Activated CD4-positive, alpha-beta T cell treated with anti-CD3 and anti-CD28 coated beads for 4 hours (primary cell): ENCODE measurements at places on chromosomes 3 and 15.

DNA sequence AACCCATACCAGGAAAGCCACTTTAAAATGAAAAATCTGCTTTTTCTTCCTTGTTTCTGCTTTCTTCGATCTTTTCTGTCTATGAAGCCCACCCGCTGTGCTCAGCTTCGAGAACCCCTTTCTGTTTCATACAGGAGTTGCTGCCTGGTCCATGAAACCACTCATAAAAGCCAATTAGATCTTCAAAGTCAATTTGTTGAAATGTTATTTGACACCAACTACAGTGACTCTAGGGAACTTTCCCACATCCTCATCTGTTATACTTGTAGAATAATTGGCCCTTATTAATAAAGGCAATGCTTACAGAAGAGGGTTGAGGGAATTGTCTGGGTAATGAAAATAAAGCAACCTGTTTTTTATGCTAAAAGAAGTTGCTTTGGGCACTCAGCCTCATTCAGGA is 523.6 kb downstream of the OCA2 start:
- DNase-seq, result no peak

DNA sequence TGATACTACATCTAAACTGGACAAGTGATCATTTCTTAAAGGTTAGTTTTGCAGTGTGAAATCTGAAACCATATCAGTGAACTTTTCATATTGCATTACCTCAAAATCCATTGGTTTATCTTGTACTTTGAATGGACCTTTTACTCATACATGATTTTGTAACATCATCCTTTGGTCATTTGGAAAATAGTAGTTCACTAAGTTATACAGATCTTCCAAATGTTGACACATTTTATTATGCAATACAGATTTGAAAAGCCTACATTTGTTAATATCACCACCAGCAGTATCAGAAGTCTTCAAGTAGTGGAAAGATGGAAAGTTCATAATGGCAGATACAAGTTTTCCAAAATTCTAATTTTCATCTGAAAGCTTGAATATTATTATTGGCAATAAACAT is 64.0 kb upstream of the CDV3 start:
- no peak for DNase-seq

- DNase-seq, result no peak
Measured at GRCh38 chr3:100401674-100402041, 319 bp downstream of the LNP1 start.

GRCh38 chr15:73596174-73596573 is 37.0 kb downstream of the NPTN start:
- DNase-seq, result no peak

DNA sequence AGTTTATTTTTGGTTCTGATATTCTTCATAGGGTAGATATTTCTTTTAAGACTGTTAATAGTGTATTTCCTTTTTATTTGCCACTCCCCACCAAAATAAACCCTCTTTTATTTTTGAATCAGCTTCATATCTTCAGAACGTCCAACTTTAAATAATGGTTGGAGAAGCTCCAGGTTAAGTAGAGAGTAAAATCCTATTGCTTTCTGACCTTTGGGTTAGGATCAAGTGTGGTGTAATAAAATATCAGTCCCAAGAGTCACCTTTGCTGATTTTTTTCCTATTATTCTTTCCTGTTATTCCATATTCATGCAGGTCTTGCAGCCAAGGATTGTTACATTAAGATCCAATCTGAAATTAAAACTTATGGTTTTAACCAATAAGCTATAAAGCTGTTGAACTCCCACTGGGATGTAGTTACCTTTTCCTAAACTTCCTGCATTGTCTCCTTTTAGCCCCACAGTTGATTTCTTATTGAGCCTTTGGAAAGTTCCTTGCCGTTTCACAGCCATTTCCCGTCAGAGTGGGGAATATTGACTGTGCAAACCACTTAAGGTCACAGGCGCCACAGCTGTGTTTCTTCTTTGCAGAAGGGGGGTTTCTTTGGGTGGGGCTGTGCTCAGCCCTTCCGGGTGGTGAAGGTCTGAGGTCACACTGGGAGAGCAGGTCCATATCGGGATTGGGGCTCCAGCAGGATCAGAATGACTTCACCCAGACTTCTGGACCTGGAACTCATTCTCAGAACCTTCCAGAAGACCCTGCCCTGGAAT is 287.3 kb upstream of the CTDSPL start:
- DNase-seq, result no peak

DNA sequence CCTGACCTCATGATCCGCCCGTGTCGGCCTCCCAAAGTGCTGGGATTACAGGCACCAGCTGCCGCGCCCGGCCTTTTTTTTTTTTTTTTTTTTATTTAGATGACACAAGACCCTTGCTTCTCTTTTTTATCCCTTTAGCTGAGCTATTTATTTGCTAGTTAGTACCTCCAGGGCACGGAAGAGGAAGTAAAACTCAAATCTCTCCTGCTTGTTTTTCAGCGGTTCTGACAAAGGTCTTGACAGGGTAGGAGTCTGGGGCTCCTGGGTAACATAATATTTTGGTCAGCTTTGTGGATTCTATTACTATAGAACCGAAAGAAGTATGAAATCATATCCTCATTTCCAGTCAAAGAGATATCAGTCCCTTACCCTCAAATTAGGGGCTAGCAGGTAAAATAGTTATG is 44.0 kb upstream of the ETV5 start:
- no peak for DNase-seq

DNA sequence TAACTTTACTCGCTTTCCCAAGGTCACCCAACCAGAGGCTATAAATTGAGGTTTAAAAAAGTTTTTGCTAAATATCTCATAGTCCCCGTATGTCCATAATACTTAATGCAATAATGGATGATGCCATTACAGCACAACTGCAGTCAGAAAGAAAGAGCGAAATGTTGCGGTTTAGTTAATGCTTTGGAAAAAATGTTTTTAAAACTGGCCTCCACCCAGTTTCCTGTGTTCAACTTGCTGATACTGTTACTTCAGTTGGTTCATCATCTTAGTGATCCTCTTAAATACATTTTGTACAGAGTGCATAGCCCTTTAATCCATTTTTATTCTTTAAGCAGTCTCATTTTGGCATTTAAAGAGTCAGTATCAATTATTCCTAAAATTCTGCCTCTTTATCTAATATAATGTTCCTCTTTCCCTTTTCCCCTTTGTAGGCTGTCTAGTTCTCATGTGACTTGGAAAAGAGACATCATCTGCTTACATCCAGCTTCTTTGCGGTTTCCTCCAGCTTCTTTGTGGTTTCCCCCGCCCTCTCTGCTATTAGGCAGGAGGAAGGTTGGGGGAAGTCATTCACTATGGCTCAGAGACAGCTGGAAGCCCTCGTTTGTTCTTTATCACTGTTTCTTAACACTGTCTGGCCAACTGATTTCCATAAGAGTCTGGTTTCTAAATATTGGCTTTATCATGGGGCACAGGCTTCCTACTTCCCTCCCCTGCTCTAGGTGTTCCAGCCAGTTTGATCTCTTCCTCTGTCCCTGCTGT is 154.3 kb downstream of the GOLIM4 start:
- no peak for DNase-seq

- DNase-seq, result no peak
Measured at GRCh38 chr15:66231394-66232266, 21.9 kb downstream of the MEGF11 start.

DNA sequence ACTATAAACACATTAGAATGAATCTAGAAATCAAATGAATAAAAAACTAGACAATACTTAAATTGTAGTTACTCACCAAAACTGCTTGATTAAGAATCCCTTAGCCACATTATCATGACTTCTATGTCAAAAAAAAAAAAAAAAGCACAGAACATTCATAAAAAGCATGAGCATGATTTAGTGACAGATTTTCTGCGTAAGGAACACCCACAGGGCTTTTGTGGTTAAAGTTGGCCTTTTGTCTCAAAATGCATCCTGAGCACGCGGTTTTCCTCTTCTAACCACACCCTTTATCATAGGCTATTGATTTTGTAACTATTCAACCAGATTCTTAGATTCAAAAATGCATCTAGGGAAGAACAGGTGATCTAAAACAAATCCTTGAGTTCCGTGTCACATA is 334.0 kb upstream of the NR2F2 start:
- DNase-seq, result no peak

GRCh38 chr3:185813205-185813604 is 11.6 kb downstream of the IGF2BP2 start:
- no peak for DNase-seq

- no peak for DNase-seq
Measured at GRCh38 chr3:176697284-176697889, 499.9 kb downstream of the TBL1XR1 start.

- no peak for DNase-seq
Measured at GRCh38 chr3:177314897-177315296, 117.6 kb upstream of the TBL1XR1 start.

GRCh38 chr3:171407759-171408158 is 52.4 kb downstream of the TNIK start:
- DNase-seq, result no peak

GRCh38 chr3:174126990-174127758 is 729.6 kb downstream of the NLGN1 start:
- no peak for DNase-seq

GRCh38 chr3:150312018-150312657 is 96.0 kb upstream of the TSC22D2 start:
- no peak for DNase-seq

DNA sequence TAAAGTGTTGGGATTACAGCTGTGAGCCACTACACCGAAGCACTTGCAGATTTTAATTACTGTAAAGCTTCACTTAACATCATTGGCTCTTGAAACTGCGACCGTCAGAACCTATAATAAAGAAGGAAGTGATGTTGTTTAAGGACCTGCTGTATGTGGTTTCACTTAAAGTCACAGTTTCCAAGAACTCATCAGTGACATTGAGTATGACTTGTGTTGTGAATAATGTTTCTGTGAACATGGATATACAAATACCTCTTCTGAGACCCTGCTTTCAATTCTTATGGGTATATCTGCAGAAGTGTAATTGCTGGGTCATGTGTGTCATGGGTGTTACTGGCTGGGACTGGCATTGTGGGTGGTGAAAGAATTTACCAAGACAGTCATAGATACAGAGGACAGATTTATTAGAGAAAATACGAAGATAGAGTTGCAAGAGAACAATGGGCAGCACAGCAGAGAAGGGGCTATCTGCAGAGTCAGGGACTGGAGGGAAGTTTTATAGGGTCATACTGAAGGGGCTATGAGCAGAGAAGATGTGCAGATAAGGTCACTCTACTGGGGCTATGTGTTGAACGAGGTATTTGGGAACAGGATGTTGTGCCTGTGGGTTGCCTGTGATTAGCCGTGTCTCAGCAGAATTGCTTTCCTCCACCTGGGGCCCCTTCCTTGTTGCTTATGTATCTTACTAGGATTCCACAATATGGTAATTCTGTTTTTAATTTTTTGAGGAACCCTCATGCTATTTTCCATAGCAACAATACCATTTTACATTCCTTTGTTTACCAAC is 4.5 kb downstream of the NDUFB5 start:
- DNase-seq, result peak; percentile 3

GRCh38 chr15:74053941-74054529 is 28.3 kb downstream of the GOLGA6A start:
- DNase-seq, result peak; percentile 66

DNA sequence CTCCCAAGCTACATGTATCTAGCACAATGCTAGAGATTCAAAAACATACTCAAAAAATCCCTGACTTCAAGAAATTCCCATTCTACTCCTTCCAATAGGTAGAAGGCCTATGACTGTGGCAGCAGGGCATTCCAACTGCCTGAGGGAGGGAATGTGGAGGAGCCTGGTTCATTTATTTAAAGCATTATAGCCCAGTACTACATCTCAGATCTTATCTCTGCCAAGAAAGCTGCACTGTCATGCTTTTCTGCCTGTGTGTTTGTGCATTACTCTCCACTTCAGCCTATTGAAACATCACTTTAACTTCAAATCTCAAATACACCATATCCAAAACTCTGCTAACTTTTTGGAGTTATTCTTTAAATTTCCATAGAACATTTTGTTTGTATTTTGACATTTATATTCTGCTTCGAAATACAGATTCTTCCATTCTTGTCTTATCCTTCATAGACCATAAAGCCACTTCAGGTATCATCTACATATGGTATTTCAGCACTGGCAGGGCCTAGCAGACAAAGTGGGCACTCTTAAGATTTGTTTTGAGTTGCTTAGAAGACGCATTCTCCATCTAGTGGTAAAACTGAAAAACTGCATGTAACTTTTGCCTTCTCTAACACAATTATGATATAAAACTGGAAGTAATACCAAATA is 59.1 kb upstream of the NEDD4 start:
- DNase-seq, result no peak

GRCh38 chr3:70065696-70066253 is 66.2 kb downstream of the SAMMSON start:
- DNase-seq, result no peak

DNA sequence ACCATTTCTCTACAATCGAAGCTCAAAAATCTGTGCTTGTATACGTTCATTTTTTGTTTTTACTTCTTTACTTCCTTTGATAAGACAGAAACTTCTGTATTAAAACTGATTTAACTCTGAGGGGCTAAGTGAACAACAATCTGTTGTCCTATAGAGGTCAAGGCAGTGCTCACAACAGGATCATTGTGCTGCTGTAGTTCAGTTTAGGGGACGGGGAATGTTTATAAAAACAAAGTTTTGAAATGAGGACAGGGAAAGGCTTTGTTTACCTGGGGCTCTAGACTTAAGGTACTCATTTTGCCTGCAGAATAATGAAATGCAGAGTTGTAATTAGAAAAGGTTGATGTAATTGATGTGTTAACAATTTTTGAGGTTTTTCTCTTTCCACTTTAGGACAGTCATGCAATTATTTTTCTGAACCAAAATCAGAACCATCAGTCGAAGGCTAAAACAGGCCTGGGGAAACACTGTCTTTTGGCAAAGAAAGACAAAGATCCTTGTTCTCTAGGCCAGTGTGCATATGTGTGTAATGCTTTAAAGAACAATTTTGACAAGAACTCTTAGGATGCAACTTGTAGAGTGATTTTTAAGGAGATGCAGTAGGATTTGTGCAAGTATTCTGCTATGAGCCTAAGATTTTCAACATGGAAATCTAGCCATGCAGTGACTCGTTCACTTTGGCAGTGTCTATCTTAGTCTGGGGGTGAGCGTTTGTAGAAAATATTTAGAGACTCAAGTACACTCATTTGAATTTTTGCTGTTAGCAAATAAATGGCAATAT is 165.2 kb downstream of the PGPEP1L start:
- no peak for DNase-seq

GRCh38 chr3:179565496-179565895 is 2.8 kb downstream of the ACTL6A start:
- DNase-seq, result no peak
